NCI-H226 (cell line): ENCODE measurements at places on chromosomes 2 and 18.

DNA sequence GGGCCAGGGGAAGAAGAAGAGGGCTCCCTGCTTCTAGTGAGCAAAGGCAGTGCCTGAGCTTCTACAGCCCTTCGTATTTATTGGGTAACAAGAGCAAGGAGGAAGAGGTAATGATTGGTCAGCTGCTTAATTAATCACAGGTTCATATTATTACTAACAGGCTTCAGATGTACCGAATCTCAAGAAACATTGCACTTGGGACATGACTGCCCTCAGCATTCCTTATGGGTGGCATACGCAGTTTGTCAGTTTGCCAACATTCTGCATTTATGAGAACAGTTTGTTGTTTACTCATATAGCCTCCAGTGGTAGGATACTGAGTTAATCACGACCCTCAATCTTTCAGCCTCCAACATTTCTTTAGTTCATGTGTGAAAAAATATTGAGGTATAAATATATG lies 84.5 kb downstream of the HIBCH start:
- DNase-seq = no peak

DNA sequence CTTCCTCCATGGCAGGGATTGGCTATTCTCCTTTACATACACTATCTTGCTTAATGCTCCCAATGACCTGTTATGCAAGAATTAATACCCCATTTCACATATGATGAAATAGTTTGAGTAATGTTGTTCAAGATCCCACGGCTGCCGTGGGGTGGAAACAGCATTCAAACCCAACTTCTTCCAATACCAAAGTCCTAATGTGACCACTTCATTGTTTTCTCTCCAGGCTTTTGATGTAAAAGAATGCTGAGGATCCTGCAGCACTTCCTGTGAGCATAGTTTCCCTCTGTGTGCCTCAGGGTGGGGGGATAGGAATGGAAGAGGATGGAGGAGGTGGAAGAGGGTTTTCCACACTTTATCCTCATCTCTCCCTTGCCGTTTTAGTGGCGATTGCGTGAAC lies 199.4 kb downstream of the IRS1 start:
- no peak for DNase-seq

DNA sequence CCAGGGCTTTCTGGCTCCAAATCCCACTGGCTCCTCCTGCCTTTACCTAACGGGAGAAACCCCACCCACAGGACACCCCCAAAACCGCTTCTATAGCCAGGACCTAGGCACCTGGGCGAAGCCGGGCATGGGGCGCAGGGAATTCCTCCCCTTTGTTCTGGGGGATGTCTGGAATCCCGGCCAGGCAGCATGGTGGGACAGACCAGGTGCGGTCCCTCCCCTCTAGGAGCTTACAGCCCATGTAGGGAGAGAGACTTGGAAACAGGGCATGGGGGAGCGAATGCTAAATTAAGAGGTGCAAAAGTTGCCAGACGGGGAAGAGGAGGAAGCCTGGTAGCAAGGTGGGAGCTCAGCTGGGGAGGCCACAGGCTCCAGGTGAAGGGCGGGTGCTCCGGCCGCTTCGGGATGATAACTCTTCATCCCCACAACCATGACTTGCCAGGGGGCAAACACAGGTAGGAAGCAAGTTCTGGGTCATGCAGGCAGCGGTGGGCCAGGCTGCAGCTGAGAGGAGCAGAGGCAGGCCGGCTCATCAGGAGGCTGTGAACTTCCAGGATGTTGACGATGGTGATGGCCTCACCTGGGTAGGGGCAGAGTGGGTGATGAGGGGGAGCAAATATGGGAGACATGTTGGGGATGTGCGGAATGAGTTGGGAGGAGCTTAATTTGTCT lies 1.3 kb downstream of the TMEM37 start:
- DNase-seq = no peak

DNA sequence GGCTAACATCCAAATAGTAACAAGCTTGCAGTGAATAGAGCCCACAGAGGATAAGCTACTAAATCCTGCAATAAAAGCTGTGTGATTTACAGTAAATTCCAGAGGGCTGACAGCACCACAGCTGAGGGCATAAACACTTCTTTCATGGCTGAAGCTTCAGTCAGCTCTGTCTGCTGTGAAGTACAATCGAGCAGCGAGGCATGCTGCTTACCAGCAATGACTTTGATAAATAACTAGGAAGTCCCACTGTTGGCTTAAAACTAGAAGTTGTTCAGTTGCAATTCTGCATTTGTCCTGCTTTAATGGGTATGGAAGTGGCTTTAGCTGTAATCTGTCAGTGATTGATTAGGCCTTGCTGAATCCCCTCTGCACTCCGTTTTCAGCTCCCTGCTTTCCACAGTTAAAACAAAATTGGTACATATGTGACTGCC lies 65.2 kb upstream of the FIGN start:
- peak; percentile 39 for DNase-seq

DNA sequence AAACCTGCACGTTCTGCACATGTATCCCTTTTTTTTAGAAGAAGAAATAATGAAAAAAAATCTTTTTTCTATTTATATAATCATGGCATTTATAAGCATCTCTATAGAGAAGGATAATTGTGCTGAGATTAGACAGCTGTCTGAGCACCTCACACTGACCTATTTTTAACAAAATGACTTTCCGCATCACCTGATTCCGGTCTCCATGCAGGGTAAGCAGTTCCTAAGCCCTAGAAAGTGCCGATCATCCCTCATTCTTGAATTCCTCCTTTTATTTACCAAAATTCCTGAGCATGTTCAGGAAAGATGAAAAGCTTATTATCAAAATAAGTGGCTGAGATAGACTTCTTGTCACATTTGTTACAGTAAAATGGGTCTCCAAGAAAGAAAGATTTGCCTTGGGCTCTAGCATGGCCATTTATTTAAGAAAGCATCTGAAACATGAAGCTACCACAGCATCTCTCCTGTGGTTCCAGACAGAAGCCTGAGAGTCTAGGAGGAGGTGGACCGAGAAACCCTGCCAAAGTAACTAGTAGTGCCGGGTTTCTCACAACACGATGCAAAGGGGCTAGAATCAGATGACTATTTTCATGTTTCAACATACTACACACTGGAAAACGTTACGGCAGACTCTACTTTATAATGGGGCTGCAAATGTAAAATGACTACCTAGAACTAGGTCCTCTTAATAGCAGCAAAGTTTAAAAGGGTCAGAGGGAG lies 670 bp downstream of the GKN1 start:
- DNase-seq = no peak

- DNase-seq = no peak
Observed at GRCh38 chr2:109526442-109526970, 87.3 kb downstream of the SEPTIN10 start.

DNA sequence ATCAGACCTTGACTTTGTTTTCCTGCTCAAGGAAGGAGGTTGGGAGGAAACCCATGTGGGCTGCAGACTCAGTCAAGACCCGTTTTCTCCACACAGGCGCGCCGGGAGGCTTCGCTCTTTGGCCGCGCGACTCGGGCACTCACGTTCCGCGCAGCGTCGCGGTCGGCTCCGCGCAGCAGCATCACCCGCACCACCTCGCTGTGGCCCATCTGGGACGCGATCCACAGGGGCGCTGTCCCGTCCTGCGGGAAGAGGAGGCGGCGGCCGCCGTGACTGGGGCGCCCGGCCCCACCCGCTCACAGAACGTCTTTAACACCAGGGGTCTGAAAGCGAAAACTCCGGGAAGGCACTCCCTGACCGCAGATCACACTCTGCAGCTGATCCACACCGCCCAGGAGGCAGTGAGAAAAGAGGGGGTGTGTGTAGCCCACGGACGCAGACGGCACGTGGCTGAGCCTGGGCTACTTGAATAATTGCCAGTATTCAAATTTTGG lies 33.1 kb upstream of the NPC1 start:
- DNase-seq = no peak
